ENCODE measurements at places on chromosomes 13 and 19.
A peak's percentile ranks its signal among the peaks of the same experiment; 100 is the strongest.

DNA sequence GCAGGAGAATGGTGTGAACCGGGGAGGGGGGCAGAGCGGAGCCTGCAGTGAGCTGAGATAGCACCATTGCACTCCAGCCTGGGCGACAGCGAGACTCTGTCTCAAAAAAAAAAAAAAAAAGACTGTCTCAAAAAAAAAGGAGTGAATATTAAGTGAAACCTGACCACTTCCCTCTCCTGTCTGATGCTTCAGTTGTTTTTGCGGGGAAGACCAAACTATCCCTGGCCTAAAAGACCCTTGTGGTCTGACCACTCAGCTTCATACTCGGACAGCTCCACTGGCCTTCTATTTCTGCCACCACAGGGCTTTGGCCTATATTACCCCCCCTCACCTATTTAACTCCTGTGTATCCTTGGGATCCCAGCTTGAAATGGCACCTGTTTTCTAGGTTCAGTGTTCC, 2.3 kb downstream of the CLASRP start:
- DNase-seq, result no peak

- DNase-seq, result no peak
These were observed 692.5 kb upstream of the MIR17HG start for GRCh38 chr13:90654970-90655369.

DNA sequence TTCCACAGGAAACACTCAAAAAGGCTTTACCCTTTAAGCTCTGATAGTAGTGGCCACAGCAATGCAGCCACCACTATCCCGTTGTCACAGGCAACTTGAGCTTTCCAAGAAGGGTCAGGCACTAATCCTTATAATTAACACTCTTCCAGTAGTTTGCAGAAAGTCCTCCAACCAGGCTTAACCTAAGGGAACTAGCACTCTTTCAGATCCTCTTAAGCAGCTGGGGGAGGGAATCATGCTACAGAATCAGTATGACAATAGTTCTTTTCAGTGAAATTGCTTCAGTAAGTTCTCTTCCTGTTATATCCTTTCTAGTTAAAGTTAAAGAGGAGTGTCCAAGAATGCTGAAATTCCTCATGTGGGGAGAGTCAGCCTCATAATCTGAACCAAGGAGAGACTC, 82.2 kb downstream of the TNFSF11 start:
- DNase-seq, result peak; percentile 41

DNA sequence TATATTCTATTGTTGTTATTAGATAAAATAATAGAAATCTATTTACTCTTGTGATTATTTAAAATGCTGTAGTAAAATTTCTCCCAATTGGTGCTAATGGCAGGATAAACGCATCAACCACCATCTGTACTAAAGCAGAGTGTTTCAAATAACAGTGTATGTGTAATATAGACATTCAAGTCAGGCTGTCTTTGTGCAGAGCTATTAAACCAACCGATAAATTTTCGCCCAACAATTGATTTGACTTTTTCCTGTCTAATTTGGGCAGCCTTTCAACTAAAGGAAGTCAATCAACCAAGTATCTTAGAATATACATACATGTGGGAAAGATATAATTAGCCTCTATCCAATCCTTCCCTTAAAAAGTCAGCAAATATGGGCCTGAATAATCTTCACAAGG, 5.8 kb downstream of the AMER2 start:
- DNase-seq, result peak; percentile 22

GRCh38 chr13:93750676-93751075, 524.1 kb downstream of the GPC6 start:
- peak; percentile 93 for DNase-seq

GRCh38 chr19:10076535-10076934, 9.6 kb upstream of the SHFL start:
- no peak for DNase-seq
